ENCODE measurements at places on chromosomes 7 and 10.

GRCh38 chr7:137828456-137828855, 18.3 kb downstream of the DGKI start:
- no peak for DNase-seq

DNA sequence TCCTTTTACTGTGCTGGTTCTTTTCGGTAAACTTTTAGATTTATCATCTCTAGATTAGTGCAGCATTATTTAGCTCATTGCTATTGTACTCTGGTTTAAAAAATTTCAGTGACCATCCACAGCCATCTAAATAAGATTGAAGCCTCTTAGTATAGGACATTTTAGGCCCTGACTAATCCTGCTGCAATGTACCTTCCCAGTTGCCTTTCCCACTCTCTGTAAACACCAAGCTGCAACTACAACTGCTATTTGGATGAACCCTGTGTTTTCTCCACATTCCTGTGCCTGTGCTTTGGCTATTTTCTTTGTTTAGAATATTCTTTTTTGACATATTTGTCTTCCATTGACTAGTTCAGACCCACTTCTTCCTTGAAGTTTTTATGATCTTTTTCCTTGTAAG, 314.6 kb downstream of the AUTS2 start:
- no peak for DNase-seq

- DNase-seq = peak; percentile 25
These were observed 54.7 kb upstream of the BICC1 start for GRCh38 chr10:58457761-58458616.

DNA sequence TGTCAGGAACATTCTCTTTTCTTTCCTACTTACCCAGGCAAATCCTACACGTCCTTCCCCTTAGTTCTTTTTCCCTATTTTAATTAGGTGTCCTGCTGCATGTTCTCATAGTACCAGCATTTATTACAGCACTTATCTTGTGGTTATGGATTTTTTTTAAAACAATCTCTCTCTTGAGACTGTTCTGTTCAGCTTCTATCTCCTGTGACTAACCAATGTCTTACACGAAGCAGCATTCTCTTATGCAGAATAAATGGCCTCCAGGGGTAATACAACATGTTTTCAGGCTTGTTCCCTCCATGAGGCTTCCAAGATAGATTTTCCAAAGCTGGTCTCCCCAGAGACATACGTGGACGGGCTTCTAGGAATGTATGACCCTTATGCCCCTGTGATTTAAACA, 1096.1 kb upstream of the CELF2 start:
- no peak for DNase-seq

DNA sequence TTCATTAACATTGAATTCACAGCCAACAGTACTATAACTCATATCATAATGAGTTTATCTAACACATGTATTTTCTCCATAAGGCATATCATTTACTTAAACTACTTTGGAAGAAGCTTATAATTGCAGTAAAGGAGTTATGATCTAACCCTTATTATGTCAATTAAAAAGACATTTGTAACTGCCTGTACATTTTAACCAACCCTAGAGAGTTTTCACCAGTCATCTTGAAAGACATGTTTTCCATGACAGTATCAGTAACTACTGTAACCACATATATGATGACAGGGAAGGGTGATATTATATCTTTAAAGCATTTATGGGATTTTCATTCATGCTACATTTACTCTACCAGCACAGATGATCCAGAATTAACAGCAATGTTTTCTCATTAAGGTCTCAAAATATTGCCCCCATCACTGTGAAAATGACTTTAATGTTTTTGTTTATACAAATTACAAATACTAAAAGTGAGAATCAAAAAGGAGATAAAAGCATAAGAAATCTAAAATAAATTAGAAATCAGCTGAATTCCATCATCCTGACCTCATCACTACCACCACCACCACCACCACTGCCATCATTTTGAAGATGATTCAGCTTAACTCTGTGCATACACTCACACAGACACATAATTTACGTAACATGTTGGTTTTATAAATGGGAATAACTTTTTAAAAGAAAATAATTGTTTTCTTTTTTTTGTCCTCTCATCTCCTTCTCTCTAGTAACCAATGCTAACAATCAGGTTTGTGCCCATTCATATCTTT, 53.6 kb downstream of the MKLN1 start:
- DNase-seq = peak; percentile 81

- DNase-seq = no peak
These were observed 165.5 kb downstream of the SND1 start for GRCh38 chr7:127817466-127817865.

All from ELR (cell line).